ENCODE measurements at places on chromosomes 2 and 18.

GRCh38 chr18:183769-184168 lies 25.4 kb downstream of the USP14 start:
- no peak for DNase-seq

GRCh38 chr2:73418343-73418742 lies 32.7 kb downstream of the ALMS1 start:
- no peak for DNase-seq

DNA sequence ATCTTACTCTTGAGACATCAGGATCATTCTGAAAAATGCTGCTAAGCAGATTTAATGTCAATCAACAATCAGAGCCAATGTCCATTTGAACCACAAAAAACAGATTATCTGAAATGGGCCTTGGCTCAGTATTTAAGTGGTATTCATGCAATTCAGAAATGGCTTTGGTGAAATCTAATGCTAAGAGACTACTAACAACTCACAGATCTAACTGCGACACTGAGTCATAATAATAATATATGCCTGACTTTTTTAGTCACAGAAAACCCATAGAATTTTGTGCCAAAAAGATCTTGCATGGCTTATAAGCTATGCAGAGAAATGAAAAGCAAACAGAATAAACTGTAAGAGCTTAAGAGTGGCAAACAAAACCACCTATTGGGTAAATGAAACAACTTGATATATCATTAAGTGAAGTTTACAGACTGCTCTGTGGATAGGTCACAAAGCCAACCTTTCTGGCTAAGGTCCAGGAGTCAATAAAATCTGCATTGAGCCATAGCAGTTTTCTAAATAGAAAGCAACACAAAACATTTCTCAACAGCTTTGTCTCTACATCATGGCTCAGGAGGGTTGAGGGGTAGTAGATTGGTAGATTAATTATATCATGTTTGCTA lies 234.3 kb downstream of the LRATD1 start:
- no peak for DNase-seq

DNA sequence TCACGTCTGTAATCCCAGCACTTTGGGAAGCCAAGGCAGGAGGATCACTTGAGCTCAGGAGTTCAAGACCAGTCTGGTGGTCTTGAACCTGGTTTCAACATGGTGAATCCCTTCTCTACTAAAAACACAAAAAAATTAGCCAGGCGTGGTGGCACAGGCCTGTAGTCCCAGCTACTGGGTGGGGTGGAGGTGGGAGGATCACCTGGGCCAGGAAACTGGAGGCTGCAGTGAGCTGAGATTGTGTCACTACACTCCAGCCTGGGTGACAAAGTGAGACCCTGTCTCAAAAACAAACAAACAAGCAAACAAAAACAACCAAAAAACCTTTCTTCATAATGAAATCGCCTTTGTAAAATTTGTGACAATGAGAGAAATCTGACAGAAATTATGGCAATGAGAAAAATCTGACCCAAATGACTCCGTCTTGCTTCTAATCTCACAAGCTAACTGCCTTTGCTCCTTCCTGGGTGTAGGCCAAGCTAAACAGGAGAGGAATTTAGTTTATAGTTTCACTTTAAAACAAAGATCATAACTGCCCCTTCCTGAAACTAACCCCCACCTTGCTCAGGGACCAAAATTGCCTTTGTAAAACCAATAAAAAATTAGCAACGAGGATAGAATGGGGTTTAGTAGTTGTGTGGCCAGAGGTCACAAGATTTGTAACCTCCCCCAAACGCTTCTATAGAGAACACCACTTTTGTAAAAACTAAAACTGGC lies 60.7 kb upstream of the KIF5C start:
- DNase-seq, result no peak

- no peak for DNase-seq
These were observed 3.8 kb upstream of the SGPP2 start for GRCh38 chr2:222420508-222420907.

- no peak for DNase-seq
These were observed 1953.4 kb upstream of the LRRTM1 start for GRCh38 chr2:82257796-82258555.

DNA sequence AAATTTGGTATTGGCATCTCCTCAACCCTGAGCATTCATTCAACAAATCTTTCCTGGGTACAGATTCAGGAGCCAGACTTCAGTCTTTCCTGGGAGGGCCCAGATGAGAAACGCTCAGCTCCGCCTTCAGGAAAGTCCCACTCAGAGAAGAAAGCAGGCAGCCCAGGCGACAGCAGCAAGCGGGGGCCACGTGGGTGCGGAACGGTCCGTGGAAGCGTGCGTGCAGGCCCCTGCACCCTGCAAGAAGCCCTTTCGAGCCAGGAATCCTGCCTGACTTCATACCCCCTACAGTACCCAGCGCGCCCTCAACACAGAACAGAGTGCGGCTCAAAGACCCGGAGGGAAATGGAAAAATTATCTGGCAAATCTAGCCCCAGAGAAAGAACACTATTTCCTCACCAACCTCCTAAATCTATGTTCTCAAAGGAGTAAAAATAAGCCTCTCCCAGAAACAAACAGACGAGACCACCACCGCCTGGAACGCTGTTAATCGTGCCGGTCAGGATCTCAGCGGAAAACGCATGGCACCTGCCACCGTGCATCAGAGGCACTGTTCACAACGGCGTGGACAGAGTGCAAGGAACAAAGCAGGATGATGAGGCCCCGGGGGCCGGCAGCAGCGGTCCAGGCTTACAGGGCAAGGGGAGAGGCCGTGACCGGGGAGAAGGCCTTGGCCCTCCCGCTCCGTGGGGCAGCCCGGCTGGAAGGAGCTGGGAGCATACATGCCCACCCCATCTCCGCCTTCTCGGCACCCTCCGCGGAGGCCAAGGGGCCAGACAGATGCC lies 318.3 kb downstream of the EIPR1 start:
- no peak for DNase-seq

- DNase-seq, result no peak
These were observed 46.7 kb downstream of the ARHGAP28 start for GRCh38 chr18:6776188-6776587.

DNA sequence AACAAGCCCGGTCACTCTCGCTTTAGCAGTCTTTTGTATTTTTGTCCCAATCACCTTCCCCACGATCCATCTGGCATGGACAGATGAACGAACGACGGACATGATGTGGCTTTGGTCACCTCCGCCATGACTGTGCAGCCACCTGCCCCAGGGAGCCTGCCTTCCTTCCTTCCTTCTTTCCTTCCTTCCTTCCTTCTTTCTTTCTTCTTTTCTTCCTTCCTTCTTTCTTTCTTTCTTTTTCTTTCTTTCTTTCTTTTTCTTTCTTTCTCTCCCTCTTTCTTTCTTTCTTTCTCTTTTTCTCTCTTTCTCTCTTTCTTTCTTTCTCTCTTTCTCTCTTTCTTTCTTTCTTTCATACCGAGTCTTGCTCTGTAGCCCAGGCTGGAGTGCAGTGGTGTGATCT lies 39.0 kb downstream of the ATP8B1 start:
- no peak for DNase-seq

DNA sequence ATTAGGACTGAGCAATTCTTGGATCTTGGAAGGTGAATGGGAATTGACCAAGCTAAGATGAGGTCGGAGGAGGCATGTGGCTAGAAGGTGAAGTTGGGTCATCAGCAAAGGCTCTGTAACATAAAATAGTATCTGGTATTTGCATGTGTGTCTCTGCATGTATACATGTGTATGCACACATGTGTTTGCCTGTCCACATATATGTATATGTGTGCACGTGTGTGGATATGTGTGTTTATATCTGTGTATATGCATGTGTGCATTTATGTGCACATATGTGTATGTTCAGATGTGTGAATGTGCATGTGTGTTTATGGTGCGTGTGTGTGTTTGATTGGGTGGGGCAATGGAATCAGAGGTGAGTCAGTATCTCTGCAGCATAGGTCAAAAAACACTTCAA lies 664.3 kb downstream of the CNTNAP5 start:
- DNase-seq, result no peak

DNA sequence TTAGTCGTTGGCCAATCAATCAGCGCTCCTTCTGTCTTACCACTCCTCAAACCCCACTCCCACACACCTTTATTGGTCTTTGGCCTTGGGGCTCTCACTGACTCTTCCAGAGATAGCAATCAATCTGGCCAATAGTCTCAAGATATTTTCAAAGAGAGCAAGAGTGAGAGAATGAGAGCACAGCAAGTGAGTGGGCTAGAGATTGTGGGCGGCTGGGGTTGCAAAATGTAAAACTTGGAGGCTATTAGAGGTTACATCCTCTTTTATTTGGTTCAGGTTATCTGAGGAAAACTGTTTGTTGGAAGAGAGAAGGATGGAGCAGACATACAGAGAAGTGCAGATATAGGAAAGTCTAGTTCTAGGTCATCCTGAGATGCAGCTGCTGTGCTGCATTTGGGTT lies 32.8 kb downstream of the TACR1 start:
- no peak for DNase-seq

DNA sequence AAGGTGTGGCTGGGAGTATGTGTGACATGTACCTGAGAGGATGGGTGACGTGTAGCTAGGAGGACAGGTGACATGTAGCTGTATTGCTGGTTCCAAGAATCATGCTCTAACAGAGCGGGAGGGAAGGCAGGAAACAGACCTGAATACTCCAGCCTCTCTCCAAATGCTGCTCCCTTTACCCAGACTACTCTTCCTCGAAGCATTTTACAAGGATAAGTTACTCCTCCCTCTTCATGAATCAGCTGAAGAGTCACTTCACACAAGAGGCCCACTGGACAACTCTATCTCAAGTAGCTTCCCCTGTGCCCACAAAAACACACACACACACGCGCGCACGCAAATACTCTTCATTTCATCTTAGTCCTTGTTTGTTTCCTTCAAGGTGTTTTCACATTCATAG lies 52.6 kb upstream of the KIDINS220 start:
- DNase-seq, result no peak

DNA sequence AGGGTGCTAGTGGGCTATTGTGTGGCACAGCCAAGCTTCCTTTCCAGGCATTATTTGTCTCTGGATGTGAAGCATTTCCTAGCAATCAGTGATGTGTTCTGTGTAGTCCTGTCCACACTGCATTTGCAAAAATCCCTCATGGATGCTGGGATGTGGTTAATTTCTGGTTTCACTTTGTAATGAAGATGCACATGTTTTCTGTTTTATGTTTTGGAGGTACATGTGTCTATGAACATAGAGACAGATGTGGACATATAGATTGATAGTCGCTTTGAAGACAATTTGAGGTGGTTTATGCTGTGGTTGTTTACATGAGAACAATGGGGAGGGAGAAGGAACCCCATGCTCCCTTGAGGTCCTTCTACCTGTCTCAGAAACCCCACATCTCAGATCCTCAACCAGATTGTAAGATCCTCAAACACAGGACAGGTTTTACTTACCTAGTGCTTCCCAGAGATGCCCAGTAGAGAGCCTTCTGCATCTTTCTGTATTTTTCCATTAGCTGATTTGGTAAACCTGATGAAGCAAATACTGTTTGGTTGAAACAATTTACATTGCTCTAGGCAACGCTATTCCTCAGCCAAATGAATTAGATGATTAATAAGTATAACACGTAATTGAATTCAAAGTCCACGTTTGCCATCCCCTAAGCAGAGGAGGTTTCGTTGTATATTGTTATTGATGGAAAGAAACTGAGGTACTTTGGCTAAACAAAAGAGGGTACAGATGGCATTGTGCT lies 204.4 kb downstream of the SPP2 start:
- DNase-seq, result no peak

GRCh38 chr18:70421471-70422390 lies 132.9 kb downstream of the SOCS6 start:
- DNase-seq, result no peak

GRCh38 chr2:235607546-235608199 lies 113.8 kb downstream of the AGAP1 start:
- no peak for DNase-seq

DNA sequence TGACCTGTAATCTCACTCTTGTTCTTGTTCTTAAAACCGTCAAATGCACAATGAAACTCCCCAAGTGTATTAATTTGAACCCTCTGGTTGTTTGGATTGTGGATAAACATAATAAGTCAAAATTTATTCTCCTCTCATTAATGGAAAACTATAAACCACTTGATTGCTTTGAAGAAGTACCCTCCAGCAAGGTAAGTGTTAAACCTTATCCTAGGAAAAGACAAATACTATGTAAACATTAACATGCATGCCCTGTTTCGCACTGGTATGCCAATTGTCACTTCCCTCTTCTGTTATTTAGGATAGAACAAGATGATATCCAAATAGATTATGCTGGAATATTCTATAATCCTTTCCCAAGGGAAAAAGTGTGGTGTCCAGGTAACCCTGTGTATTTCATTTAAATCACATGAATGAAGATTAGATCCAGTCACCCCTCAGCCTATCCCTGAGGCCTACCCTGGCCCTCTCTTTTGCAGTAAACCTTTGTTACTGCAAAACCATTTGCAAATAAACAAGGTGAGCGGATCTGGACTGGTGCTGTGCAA lies 1.3 kb downstream of the ADI1 start:
- no peak for DNase-seq

GRCh38 chr18:13914170-13914569 lies 1.2 kb downstream of the MC2R start:
- DNase-seq, result no peak

DNA sequence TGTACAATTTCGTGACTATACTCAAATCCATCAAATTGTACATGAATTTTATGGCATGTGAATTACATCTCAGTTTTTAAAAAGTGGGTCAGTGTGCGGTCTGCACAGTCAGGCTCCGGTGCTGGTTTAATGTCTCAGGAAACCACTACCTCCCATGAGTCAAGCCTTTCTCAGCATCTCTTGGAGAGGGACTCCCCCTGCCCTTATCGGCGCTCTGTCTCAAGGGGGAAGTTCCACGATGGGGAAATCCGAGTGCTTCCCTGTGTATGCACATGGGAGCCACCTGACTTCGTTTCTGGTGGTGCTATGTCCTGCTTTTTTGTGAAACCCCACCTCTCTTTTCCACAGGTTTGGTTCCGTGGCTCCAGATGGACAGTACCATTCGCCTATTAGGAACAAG lies 72.5 kb downstream of the ACOXL start:
- no peak for DNase-seq

- DNase-seq, result no peak
These were observed 5.4 kb upstream of the SATB2 start for GRCh38 chr2:199462956-199463692.

DNA sequence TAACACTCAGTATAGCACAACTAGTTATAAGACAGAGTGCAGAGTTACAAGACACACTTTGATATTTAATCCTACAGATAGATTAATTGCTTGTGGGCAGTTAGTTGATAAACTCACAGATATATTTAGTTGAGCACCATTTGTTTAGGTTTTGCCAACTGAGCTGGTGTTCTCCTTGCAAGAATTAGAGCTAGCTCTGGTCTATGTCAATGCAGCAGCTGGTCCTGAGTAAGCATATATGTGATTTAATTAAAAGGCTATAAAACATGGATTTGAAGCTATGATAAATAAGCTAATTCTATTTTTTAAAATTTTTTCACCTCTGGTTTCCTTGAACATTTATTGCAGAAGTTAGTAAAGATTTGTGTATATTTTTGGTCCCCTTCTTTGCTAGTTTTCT lies 35.6 kb downstream of the GPD2 start:
- no peak for DNase-seq

Measured in NAMALWA (cell line).